ENCODE measurements at places on chromosomes 6 and 20. TPM values are rescaled to one million over a fixed set of nuclear protein-coding genes. Genes with fewer than 3 reads are reported as not detected.

SIRPA gene
- total RNA-seq = 0.34 TPM

TMEM170B gene
- 11.0 TPM for total RNA-seq

RSPH4A gene
- total RNA-seq = 0.98 TPM

SIRPB2 gene
- total RNA-seq = not detected

CDH22 gene
- total RNA-seq = 7.9 TPM

HLA-DOA gene
- 0.69 TPM for total RNA-seq

CST1 gene
- not detected for total RNA-seq

RIPK1 gene
- 10.6 TPM for total RNA-seq

UBD gene
- total RNA-seq = not detected

DNA sequence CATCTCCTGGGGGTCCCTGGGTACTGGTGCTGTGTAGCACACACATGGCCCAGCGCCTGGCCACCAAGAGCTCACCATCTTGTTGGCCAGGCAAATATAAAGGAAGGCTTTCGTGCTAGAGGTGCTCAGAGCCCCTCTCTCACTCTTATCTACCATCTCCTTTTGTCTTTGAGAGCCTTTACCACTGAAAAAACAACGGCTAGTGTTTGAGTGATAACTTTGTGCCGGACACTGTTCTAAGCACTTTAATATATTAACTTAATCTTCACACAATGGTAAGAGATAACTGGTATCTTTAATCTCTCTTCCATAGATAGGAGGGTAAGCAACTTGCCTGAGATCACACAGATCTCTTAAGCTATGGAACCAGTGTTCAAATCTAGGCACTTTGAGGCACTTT is 21.5 kb upstream of the ARHGAP18 start:
- H3K4me1 ChIP-seq = no peaks in the 10 kb centered on the region
- no peaks in the 10 kb centered on the region for H3K27me3 ChIP-seq
- H3K27ac ChIP-seq = no peak overlapping the region
- no peaks in the 10 kb centered on the region for H3K36me3 ChIP-seq
- DNase-seq = no peak

DNA sequence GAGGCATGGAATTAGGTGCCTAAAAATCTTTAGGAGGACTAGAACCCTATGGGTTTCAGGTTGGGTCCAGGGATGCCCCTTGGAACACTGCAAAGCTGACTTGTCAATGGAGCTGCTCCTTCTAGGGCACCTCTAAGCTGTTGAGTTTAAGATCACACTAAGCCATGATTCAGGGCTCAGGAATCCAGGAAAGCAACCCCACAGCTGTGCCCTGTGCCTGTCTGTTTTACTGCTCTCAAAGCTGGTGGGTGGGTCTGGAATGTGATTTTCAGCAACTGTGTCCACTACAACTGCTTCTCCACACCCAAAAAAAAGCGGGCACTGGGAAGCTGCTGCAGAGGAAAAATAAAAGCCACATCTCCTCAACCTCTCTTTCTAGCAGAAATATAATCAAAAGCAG is 310.4 kb upstream of the MOCS1 start:
- DNase-seq = no peak
- no peak overlapping the region for H3K4me3 ChIP-seq
- H3K27me3 ChIP-seq = no peaks in the 10 kb centered on the region
- H3K36me3 ChIP-seq = no peaks in the 10 kb centered on the region
- H3K4me1 ChIP-seq = no peaks in the 10 kb centered on the region

DNA sequence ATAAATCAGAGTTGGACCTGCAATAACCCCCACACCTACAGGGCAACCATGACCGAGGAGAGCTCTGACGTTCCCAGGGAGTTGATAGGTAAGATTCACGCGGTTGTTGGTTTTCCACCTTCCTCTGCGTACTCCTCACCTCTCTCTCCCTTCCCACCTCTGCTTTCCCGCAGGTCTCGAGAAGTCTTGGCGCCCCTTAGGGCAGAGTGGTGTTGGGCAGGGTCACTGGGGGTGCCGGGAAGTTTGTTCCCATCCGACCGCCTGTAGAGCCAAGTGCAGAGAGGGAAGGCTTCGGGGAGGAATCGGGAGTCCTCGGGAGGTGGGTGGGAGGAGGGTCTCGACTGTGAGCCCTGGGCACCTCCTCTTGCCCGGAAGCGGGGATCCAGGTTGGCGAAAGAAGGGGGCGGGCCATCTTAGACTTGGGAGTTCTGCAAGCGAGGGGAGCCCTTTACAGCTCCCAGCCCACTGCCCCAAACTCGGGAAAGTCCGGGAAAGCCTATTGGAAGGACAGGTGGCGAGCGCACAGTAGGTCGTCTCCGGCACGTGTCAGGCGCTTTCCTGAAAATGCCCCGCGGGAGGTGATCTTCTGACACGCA is 672 bp downstream of the CARMIL1 start:
- peaks cover 8% of the 10 kb centered on the region for H3K27me3 ChIP-seq
- peak overlapping the region; percentile 35 for H3K27ac ChIP-seq
- H3K4me1 ChIP-seq = peaks cover 2% of the 10 kb centered on the region
- peak overlapping the region; percentile 93 for H3K4me3 ChIP-seq
- H3K36me3 ChIP-seq = no peaks in the 10 kb centered on the region

GRCh38 chr20:5434116-5434515 is 117.4 kb upstream of the PROKR2 start:
- peaks cover 3% of the 10 kb centered on the region for H3K27me3 ChIP-seq
- no peak overlapping the region for H3K27ac ChIP-seq
- no peaks in the 10 kb centered on the region for H3K4me1 ChIP-seq
- no peaks in the 10 kb centered on the region for H3K36me3 ChIP-seq

DNA sequence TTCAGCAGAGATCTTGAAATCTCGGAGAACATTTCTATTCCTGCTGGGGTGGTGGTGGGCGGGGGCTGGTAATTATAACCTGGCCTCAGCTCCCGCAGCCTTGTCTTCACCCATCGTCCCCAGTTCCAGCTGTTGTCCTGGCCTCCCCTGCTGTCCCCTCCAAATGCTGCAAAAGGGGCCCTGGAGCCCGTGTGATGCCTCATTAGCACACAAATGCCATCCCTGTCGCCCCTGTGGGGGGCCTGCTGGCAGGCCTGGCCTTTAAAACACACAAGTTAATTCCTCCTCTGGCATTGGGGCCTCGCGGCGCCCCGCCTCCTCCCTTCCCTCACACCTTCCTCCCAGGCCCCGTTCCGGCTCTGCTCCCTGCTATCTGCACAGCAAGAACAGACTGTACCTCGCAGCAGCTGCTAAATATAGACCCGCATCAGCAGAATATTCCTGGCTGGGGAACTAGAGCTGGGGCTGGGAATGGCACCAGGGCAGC is 85.7 kb downstream of the CDH22 start:
- H3K27me3 ChIP-seq = peaks cover 5% of the 10 kb centered on the region
- peaks cover 40% of the 10 kb centered on the region for H3K4me1 ChIP-seq
- DNase-seq = peak; percentile 51
- H3K36me3 ChIP-seq = no peaks in the 10 kb centered on the region

- peaks cover 13% of the 10 kb centered on the region for H3K27me3 ChIP-seq
- peak; percentile 31 for DNase-seq
- no peaks in the 10 kb centered on the region for H3K36me3 ChIP-seq
Measured at GRCh38 chr6:71012866-71013469, 56.1 kb upstream of the B3GAT2 start.

GRCh38 chr6:37871616-37872372 is 52.3 kb downstream of the ZFAND3 start:
- H3K27ac ChIP-seq = no peak overlapping the region
- no peaks in the 10 kb centered on the region for H3K27me3 ChIP-seq
- H3K4me3 ChIP-seq = no peak overlapping the region
- DNase-seq = no peak
- H3K4me1 ChIP-seq = peaks cover 2% of the 10 kb centered on the region
- no peaks in the 10 kb centered on the region for H3K36me3 ChIP-seq

Measured in glutamatergic neuron (in vitro differentiated cells).